ENCODE measurements at places on chromosomes 16 and 17.

DNA sequence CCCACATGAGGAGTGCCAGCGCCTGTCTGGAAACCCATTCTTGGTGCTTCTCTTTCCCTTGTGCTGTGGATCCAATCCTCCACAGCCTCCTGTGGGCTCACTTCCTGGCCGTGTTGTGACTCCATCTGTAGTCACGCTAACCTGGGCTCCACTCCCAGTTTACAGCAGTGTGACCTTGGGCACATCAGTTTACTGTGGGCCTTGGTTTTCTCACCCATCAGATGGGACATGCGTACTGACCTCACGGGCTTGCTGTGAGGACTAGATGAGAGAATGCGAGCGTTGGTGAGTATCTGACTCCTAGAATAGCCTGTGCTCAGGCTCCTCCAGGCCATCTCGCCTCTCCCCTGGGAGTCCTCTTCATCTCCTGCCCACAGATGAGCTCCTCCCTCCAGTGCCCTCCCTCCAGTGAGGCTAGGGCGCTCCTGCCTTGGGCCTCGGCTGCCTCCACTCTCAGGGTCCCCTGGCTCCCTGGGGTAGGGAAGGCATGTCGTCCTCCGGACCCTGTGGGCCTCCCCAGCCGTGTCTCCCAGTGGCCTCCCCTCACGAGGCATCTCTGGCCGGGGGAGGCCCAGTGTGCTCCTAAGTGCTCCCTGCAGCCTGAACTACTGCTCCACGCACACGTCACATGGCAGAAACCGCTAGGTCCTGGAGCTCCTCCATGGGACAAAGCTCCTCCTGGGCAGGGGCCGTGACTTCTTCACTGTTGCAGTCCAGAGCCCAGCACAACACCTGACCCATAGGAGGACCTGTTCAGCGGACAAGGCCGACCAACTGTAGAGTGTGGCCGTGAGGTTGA is 5.2 kb upstream of the FOXJ1 start:
- no peak for DNase-seq

DNA sequence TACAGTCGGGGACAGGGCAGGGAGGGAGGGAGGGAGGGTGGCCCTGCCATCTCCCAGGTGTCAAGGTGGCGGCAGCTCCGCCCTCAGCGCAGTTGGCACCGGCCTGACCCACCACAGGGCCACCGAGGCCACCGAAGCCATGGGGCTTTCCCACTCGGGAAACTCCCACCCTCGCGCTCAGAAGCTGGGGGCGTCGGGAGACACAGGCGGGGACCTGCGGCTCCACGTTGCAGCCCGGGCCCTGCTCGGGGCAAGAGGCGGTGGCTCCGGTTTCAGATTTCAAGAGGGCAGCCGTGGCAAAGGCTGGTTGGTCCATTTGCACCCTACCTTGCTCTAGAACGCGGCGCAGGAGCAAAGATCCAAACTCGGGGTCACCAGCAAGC is 544 bp downstream of the CYB561 start:
- peak; percentile 68 for DNase-seq

- DNase-seq = no peak
These were observed 64.6 kb downstream of the CYTH1 start for GRCh38 chr17:78717431-78717980.

GRCh38 chr16:17470908-17471718 is at the start of gene XYLT1:
XYLT1 (minus strand) TSS chr16:17470960; CDS start chr16:17470796, 164 bp downstream.
- peak; percentile 22 for DNase-seq

- no peak for DNase-seq
These were observed 92.4 kb downstream of the YPEL2 start for GRCh38 chr17:59423903-59424302.

DNA sequence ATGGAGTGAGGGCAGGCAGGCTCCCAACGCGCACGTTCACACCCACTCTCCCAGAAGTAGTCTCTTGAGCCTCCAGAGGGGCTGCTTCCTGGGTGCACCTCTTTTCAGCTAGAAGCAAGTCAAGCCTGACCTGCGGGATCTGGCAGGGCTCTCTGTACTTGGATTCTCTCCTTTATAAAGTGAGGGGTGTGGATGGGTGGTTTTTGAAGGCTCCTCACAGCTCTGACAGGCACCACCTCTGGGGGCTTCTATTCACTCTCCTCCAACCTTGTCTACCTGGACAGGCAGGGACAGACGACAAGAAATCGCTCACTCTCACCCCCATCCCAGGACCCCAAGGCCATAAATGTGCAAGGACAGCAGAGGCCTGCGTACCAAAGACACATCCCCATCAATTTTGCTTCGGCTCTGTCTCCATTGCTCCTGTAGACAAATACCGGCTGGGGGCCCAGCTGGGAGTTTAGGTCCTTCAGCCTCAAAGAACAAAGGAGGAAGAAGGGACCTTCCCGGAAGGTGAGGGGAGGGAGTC is 814 bp upstream of the DYNLL2 start:
- DNase-seq = no peak

DNA sequence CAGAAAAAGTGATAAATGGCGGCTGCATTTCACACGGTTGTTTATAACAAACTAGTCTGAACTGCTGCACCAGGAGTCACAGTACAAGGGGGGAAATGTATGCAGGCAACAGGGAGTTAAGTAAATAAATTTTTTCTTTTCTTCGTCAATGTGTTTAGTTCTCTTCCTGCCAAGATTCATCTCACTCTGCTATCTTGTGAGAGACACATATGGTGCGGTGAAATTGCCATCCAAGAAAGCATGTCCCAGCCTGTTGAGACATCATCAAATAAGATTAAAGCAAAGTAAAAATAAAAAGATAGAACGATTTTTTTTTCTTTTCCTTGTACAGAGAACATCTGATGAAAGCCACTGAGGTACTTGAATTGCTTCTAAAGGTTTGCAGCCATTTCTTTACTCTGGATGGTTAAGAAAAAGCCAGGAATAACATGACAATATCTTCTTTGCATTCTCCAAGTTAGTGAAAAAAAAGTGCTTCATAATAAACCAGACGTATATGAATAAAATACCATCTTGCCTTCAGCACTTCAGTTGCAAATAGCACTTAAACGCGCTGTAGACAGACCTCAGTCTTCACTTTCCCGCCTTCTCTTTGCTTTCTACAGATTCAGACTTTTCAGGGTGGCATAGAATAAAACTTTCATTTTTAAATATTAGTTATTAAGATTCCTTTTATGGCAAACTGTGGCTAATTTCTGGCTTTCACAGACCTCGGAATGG is 506.2 kb upstream of the ZFHX3 start:
- no peak for DNase-seq

GRCh38 chr17:56751145-56751738 is 82.5 kb downstream of the C17orf67 start:
- no peak for DNase-seq

- DNase-seq = no peak
These were observed 9.5 kb downstream of the MPP2 start for GRCh38 chr17:43897831-43898230.

- DNase-seq = no peak
These were observed 1.6 kb downstream of the ASIC2 start for GRCh38 chr17:33291248-33292200.

DNA sequence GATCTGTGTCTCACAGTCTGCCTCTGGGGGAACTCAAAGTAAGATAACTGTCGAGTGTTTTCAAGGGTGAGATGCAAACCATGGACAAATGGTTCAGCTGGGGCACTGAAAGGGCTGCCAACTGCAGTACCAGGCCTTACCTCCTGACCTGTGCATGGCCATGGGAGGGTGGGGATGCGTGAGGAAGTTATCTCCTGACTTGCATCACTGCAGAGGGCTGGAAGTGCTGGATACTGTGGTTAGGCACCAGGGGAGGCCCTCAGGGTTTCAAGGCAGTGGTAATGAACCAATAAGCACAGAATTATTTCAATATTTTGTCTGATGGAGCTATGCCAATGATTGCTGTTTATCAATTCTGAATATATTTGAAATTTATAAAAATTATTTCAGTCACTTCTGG is 159.2 kb downstream of the CYLD start:
- no peak for DNase-seq

DNA sequence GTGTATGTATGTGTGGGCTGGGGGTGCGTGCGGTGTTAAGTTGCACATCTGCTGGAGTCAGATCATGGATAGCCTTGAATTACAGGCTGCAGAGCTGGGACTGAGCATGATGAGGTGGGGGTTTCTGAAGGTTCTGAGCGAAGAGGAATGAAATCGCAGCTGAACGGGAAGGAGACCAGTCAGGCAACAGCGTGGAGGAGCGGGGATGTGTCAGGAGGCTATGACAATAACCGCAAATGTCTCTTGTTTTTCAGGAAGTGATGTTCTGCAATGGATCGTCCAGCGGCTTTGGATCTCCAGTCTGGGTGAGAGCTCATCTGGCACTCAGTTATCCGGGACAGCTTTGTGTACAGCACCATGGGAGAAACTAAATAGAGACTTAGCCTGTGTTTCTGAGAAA is 20.9 kb downstream of the RGS9 start:
- DNase-seq = no peak

DNA sequence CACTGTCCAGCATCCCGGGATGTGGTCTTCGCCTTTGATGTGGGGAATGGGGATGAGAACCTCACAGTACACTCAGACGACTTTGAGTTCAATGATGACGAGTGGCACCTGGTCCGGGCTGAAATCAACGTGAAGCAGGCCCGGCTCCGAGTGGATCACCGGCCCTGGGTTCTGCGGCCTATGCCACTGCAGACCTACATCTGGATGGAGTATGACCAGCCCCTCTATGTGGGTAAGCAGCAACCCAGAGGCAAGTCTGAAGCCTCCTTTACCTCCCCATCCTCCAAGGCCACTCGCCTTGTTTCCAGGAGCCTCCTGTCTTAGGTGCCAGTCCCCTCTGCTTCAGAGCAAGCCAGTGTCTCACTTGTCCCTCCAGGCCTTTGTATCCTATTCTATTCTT is 10.2 kb downstream of the CNTNAP1 start:
- no peak for DNase-seq

GRCh38 chr16:31348579-31348978 is 6.4 kb upstream of the ITGAX start:
- DNase-seq = no peak

DNA sequence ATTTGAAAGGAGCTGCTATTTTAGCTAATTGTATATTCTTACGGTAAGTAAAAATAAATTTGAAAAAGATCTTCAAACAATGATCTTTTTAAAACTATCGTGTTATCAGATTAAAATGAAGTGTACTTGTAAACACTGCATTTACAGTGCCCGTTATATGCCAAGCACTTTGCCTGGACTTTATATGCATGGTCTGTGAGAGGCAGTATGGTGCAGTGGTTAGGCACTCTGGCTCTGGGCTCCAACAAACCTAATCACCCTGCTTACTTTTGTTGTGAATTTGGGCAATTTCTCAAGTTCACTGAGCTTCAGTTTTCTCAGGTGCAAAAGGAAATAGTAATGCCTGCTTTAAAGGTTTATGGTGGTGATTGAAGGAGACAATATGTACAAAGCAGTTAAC is 1.4 kb downstream of the PMP22 start:
- no peak for DNase-seq

DNA sequence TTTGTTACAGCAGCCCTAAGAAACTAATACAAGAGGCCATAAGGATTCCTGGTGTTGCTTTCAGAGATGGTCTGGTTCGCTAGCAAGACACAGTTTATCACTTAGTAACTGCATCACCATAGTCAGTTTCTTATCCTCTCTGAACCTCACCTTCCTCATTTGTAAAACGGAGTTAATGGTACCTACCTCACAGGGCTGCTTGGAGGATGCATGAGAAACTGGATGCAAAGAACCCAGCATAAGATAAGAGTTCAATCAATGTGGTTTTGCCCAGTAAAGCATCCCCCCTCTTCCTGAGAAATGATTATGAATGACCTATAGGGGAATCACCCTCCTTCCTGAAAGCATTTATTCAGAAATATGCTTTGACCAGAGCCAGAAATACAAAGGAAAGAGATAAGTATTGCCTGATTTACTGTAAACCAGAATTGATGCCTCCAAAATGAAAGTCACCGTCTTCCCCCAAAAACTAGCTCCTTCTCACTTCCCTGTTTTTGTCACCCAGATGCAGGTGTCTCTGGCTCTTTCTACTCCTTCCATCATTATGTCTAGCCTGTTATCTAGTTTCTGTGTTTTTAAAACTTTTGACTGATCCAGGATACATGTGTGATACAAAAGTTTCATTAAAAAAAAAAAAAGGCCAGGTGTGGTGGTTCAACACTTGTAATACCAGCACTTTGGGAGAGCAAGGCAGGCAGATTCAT is 2.8 kb upstream of the TEFM start:
- DNase-seq = no peak

DNA sequence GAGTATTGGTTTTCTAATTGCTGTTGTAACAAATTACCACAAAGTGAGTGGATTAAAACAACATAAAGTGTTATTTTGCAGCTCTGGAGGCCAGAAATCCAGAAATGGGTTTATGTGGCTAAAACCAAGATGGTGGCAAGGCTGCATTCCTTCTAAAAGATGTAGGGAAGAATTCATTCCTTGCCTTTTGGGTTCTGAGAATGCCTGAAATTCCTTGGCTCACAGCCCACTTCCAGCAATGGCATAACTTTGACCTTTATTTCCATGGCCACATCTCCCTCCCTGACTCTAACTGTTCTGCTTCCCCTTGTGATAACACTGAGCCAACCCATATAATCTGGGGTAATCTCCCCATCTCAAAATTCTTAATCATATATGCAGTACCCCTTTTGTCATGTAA is 269.6 kb upstream of the RPL38 start:
- no peak for DNase-seq

DNA sequence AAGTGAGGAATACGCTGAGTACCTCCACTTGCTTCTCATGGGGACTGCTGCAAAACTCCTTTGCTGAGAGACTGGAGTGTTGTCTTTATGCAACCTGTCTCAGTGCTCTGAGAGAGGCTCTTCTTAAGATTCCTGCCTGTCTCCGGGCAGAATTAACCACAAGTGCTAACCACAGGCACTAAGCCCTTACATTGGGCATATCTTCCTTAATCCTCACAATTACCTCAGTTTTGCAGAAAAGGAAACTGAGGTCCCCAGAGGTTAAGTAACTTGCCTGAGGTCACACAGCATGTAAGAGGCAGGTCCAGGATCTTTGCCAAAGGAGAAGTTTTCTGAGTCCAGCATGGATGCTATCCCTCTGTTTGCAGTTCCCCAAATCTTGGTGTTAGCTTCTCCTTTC is 86.0 kb downstream of the GP2 start:
- no peak for DNase-seq

DNA sequence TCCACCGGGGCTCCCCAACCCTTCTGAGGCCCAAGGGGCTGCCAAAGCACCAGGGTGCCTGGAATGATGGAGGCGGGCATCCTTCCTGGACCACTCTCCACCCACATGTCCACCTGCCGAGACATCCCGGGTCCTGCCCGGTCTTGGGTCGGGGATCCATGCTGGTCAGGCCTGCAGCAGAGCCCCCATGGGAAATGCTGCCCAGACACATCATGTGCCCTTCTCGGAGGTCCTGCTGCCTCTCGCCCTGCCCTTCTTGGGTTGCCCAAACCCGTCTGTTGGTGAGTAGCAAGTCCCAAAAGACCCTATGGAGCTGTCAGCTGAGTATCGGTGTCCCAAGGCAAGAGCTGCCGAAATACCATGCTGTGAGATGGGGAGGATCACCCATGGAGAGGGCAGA is 14.8 kb upstream of the GAA start:
- no peak for DNase-seq

- DNase-seq = peak; percentile 42
These were observed 768 bp upstream of the TBX6 start for GRCh38 chr16:30092373-30093010.
